ENCODE measurements at places on chromosomes 3 and 15.

GRCh38 chr3:13221491-13222061 lies 148.3 kb upstream of the IQSEC1 start:
- no peak for DNase-seq

DNA sequence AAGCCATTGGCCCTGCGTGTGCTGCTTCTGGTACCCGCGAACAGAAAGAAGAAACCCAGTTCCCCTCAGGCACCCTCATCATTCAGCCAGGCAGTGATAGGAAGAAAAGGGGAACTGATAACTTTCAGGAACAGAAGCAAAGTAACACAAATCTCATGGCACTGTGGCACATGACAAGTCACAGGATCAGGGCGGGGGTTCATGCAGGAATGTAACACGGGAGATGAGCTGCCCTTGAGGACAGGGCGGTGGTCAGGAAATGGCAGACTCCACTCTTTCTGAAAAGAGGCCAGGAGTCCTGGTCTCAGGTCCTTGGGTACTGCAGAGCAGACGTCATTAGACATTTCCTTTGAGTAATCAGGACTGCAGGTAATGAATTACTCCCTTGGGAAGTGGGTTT lies 95.5 kb downstream of the CCNL1 start:
- DNase-seq = no peak

GRCh38 chr3:54033761-54034160 lies 88.6 kb upstream of the CACNA2D3 start:
- DNase-seq = no peak

- DNase-seq = peak; percentile 78
Measured at GRCh38 chr3:168047190-168047795, 48.4 kb downstream of the GOLIM4 start.

DNA sequence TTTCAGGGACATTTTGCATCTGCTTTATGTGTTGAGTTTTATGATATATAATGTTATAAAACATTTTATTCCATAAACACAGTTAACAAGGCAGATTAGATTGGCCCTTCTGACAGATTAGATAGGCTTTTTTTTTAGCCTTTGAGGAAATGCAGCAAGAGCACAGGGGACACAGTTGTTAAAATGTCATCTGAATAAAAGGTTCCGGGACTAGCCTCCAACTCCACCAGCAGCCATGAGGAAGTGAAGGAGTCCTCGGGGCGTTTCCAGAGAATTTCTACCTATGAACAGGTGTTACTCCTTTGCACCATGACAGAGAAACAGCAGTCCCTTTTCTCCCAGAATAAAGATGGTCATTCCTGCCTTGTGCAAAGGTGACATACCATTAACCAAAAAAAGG lies 167.8 kb upstream of the KBTBD8 start:
- no peak for DNase-seq

- DNase-seq = no peak
Measured at GRCh38 chr3:135853981-135854380, 111.5 kb upstream of the PPP2R3A start.

- DNase-seq = no peak
Measured at GRCh38 chr3:184672977-184673870, 38.6 kb downstream of the MAGEF1 start.

GRCh38 chr3:16548721-16549120 lies 35.2 kb upstream of the RFTN1 start:
- peak; percentile 81 for DNase-seq

- no peak for DNase-seq
Measured at GRCh38 chr3:155871746-155872158, 1.3 kb downstream of the GMPS start.

DNA sequence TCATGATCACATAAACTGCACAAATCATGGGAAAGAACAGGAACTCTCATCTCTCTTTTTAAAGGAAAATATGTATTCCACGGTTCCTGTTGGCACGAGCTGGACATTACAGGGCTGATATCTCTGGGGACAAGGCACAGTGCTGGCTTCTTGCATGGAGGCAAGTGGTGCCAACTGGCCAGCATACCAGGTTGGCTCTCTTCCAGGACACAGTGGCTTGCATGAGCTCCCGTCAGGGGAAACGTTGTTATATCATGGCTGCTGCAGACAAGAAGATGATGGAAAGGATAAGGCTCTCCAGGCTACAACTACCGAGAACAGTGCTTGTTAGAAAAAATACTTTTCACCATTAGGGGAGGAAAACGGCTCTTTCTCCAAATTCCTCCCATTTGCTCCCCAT lies 283.9 kb downstream of the RORA start:
- DNase-seq = no peak

DNA sequence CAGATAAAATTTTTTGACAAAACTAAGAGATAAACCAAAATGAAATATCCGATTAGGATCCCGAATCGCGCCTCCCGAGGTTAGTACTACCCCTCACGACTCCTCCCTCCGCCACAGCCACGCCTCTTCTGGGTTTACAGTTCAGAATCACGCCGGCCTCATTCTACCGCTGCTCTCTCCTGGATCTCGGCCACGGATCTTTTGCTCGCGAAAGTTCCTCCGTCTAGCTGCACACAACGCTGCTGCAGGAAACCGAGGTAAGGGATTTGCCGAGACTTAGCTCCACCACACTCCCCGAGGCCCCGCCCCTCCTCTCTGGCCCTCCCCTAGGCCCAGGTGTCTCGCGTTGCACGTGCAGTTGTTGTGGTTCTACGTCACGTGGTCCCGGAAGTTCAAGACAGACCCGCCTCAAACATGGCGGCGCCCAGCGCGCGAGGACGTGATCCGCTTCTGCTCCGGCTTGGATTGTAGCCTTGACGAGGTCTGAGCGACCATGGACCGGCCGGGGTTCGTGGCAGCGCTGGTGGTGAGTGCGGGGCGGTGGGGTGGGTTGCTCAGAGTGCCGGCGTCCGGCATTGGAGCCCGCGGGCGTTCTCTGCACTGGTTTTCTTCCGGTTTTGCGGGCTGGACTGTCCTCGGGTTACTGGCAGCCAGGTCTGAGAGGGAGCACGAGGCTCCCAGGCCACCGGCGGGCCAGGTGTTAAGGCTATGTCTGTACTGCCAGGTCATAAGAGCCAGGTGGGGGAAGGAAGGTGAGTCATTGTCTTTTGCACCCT lies at the start of gene SLC25A26:
Gene SLC25A26 (plus strand): TSS at position 400 of the 776 bp plus-strand sequence. CDS start 94 bp downstream, at position 494.
- DNase-seq = peak; percentile 95

- peak; percentile 24 for DNase-seq
Measured at GRCh38 chr3:175200391-175201095, 341.4 kb downstream of the NAALADL2 start.

DNA sequence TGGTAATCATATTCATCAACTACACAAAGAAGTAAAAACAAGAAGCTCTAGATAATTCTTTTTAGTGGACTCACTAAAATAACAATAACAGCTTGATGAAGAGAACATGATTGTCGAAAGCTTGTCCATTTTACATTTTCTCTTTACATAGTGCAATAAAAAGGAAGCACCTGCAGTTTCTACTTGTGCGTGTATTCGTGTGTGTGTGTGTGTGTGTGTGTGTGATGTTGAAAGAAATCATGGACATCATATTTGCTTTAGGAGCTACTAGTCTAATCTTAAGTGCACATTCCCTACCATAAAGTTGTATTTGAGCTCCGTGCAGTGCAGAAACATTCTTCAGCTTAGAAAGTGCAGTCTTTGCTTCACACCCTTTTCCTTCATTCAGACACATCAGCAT lies 288.8 kb downstream of the ZBTB20 start:
- no peak for DNase-seq

GRCh38 chr3:50610992-50611463 lies 546 bp downstream of the CISH start:
- DNase-seq = no peak

DNA sequence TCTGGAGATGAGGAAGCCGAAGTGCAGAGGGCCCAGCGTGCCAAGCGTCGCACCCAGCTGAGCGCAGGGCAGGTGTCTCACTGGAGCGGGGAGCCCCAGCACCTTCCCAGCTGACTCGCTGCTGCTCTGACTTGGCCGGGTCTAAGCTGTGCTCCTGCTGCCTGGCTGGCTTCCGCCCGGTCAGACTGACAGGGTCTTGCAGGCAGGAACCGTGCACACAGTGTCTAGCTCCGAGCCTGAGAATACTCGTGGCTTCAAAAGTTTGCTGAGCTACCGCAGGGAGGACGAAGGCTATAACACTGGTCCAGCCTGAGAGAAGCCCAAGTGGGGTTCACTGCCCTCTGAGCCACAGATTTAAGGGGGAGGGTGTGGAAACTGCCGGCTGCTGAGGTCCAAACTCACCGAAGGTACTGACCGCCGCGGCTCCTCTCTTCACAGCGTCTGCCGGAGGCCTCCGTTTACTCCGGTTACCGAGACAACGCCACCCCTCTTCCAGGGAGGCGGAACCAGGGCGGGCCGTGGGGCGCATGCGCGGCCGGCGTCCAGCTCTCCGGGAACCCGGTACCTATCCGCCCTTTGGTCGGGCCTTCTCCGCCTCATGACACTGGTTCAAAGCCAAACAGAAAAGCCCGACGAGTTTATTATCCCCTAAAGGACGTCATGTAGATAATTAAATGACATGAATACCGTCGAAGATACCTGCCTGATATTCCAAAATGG lies at the start of gene CFAP44:
Gene CFAP44 (minus strand): TSS at position 443 of the 720 bp plus-strand sequence. CDS start 7,829 bp downstream, outside the sequence.
- DNase-seq = peak; percentile 58

- DNase-seq = peak; percentile 27
Measured at GRCh38 chr3:112333002-112333380, at the start of gene CD200. Gene CD200 (plus strand): TSS chr3:112333156. CDS start chr3:112333213, 57 bp downstream.

GRCh38 chr3:116476691-116477090 lies 31.4 kb upstream of the LSAMP start:
- DNase-seq = no peak

DNA sequence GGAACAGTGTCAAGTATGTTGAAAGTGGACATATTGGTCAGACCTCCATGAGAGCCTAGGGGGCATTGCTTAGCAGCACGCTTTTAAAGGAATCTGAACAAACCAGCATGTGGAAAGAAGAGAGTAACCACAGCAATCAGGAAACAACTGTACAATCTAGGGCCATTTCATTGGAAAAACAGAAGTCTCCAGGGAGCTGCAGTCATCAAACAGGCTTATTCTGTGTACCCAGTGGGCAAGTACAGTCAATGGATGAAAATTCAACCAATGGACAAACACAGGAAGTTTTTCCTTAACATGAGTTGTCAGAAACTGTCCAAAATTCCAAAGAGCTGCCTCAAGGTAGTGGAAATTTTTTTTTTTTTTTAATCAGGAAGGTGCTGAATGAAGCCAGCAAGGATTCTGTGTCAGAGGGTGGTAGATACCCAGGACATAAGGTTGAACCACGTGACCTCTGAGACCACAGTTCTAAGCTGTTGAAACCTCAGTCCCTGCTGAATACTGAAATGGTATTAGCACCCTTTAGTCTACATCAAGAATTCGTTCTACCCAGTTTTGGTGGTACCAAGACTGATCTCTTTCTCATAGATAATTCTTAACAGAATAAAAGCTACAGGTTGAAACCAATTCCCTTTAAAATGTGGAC lies 4.4 kb upstream of the DLG1 start:
- DNase-seq = peak; percentile 97

Measured in fibroblast of skin of back (primary cell).